ENCODE measurements at places on chromosomes 6 and 20.
A peak's percentile ranks its signal among the peaks of the same experiment; 100 is the strongest.

DNA sequence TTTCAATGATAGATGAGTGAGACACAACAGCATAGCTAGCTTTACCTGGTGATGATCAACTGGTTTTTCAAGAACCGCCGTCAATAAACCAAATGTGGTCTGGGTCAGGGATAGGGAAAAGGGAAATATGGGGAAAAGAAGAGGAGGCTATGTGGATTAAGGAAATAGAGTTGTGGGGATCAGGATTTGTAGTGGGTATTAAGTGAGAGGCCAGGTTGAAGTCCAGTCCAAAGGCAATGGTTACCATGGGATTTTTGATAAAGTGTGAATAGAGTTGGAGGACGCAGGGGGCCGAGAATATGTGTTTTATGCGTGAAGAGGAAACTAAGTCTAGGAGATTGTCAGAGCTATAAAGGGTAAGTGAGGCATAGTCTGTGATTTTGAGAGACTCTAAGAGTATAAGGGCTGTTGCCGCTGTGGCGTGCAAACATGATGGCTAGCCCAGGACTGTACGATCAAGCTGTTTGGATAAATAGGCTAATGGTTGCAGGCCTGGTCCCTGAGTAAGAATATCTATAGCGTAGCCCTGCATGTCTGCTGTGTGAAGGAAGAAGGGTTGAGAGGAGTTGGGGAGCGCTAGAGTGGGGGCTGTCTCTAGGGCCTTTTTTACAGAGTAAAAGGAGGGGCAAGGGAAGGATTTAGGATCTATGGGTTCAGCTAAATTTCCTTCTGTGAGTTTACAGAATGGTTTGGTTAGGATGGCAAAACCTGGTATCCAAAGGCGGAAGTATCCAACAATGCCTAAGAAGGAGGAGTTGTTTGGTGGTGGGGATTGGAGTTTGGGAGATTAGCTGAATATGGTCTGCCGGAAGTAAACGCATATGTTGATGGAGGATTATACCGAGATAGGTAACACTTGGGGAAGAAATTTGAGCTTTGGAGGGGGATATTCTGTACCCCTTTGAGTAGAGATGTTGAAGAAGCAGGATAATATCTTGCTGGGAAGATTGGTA, 749.7 kb upstream of the ADGRB3 start:
- no peak for DNase-seq

GRCh38 chr20:60244373-60245146, 286.3 kb downstream of the CDH26 start:
- DNase-seq = no peak

GRCh38 chr6:33021917-33022316, 12.5 kb upstream of the HLA-DOA start:
- no peak for DNase-seq

GRCh38 chr20:63557481-63557891, 3.5 kb downstream of the FNDC11 start:
- no peak for DNase-seq

- DNase-seq = peak; percentile 29
Measured at GRCh38 chr6:101396548-101397173, 3.2 kb downstream of the GRIK2 start.

DNA sequence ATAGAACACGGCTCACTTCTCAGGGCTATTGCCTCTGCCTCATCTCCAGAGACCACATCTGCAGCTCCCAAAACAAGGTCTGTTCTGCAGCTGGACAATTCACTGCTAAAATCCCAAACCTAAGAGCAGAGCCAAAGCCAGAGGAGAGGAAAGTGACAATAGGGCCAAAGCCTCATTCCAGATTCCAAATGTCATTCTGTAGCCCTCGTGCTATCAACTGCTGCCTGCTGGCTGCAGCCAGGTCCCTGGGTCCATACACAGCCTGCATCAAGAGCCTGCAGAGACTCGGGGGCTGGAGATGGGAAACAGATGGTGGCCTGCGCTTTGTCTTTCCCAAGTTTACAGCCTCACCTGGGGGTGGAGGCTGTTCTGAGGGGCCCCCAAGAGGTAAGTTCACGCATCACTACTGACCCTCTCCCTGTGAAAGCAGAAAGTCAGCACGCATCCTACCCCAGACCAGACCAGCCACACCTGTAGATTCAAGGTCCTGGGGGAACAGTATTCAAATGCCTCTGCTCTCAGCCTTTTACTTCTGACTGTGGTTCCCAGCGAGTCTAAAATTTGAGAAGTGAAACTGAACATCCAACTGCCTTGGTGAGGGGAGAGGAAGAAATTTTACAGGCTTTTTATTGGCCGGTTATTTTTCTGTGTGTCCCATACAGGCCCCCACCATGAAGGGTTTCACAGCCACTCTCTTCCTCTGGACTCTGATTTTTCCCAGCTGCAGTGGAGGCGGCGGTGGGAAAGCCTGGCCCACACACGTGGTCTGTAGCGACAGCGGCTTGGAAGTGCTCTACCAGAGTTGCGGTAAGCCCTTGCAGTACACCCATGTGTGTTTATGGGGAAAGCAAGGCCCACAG, at the start of gene LY86:
Gene LY86, plus strand, starts transcription at position 657 of the 860 bp plus-strand sequence. Its CDS starts 15 bp downstream, at position 672.
- DNase-seq = no peak

- no peak for DNase-seq
Measured at GRCh38 chr6:106513808-106514582, 115.3 kb downstream of the RTN4IP1 start.

DNA sequence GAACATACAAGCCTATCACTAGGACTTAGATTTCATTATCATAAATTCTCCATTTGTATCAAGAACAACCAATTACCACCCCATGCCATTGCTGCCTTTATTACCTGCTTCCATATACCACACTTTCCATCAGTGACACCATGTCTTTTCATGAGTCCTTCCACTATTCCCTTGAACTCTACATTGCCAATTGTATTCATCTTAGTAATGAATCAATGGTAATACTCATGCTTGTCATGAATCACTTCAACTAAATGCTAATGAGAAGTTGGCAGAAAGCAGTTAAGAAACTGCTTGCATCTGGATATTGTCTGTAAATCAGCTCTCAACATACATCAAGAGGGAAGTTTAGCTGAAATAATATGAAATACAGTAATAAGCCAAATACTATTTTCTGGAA, 61.2 kb upstream of the RNF217 start:
- DNase-seq = no peak

- no peak for DNase-seq
Measured at GRCh38 chr6:44849806-44850205, 462.3 kb downstream of the CDC5L start.

- peak; percentile 79 for DNase-seq
Measured at GRCh38 chr6:30102970-30103871, 9.7 kb downstream of the TRIM31 start.

DNA sequence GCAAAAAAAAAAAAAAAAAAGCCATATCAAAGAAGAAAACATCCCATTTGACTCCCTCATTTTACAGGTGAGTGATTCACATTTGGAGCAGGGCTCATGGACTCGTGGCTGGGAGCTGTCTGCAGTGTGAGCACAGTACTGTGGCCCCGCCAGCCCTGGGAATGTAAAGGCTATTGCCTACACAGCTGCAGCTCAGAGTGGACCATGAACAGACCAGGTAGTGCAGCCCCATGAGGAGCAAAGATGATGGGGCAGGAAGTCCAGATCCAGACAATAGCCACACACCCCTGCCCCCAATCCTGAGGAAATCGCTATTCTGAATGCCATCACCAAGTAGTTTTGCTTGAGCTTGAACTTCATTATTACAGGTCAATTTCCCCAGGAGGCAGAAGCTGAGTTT, 55.4 kb downstream of the LINC00237 start:
- no peak for DNase-seq
